ENCODE measurements at places on chromosomes 12 and 14. TPM values are rescaled to one million over a fixed set of nuclear protein-coding genes. Genes with fewer than 3 reads are reported as not detected.

KRT77 gene
- not detected for total RNA-seq

NPFF gene
- total RNA-seq: not detected

C1S gene
- total RNA-seq: 1.9 TPM

RPGRIP1 gene
- not detected for total RNA-seq

IL26 gene
- total RNA-seq: not detected

MAPK1IP1L gene
- total RNA-seq: 61.6 TPM

AVPR1A gene
- not detected for total RNA-seq

CEBPE gene
- not detected for total RNA-seq

POTEG gene
- total RNA-seq: not detected

SPX gene
- total RNA-seq: 1.5 TPM

MTHFD1 gene
- 93.3 TPM for total RNA-seq

OR6C2 gene
- not detected for total RNA-seq

CRY1 gene
- total RNA-seq: 4.8 TPM

OVCH1 gene
- not detected for total RNA-seq

PMCH gene
- not detected for total RNA-seq

SERPINA3 gene
- total RNA-seq: 3.8 TPM

SNAPC1 gene
- 8.2 TPM for total RNA-seq

CISTR gene
- total RNA-seq: not detected

OASL gene
- total RNA-seq: 1.1 TPM

NANOG gene
- total RNA-seq: not detected

CLEC6A gene
- not detected for total RNA-seq

FITM1 gene
- total RNA-seq: not detected

SIX4 gene
- 9.5 TPM for total RNA-seq

CYP27B1 gene
- total RNA-seq: 92.0 TPM

ASIC1 gene
- total RNA-seq: 3.5 TPM

All from hair follicular keratinocyte (primary cell).